Stimulated activated CD8-positive, alpha-beta memory T cell treated with anti-CD3 and anti-CD28 coated beads, Interleukin-4, amount 100 ng/mL, for 4 hours (primary cell): ENCODE measurements at places on chromosomes 2 and 18.

DNA sequence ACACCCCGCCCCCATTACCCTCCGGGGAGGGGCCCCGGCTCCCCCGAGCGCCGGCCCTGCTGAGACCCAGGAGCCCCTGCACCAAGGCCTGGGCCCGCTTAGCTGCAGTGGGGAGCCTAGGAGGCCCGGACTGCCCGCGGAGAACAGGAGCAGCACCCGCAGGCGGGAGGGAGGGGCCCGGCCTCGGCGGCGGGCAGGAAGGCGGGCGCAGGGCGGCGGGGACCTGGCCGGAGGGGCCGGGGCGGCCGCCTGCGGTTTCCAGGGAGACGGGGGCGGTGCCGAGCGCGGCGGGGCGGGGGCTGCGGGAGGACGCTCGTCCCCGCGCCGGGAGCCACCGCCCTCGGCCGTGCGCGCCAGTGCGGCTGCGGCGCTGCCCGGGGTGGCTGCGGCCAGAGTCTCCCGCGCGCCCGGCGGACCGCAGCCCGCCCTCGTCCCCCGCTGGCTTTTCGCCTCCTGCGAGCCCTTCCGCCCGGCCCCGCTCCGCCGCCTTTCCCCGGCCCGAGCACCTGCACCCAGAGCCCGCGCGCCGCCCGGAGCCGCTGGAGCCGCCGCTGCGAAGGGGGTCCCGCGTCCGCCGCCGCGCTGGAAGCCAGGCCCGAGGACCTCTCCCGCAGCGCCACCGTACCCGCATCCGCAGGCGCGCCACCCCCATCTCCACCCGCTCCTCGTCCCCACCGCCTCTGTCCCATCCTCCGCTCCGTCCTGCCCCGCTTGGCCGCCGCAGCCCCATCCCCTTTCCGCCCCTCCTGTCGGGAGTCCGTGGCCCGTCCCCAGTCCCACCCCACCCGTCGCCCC lies 17.2 kb downstream of the GPC1 start:
- no peak for DNase-seq

GRCh38 chr2:210620456-210620855 lies 64.1 kb downstream of the CPS1 start:
- DNase-seq: no peak

GRCh38 chr2:3396920-3397559 lies 17.5 kb downstream of the TRAPPC12 start:
- DNase-seq: no peak

GRCh38 chr2:18387441-18388206 lies 172.8 kb downstream of the RDH14 start:
- DNase-seq: peak; percentile 17

- DNase-seq: no peak
Measured at GRCh38 chr2:128727914-128728313, 409.2 kb upstream of the HS6ST1 start.

DNA sequence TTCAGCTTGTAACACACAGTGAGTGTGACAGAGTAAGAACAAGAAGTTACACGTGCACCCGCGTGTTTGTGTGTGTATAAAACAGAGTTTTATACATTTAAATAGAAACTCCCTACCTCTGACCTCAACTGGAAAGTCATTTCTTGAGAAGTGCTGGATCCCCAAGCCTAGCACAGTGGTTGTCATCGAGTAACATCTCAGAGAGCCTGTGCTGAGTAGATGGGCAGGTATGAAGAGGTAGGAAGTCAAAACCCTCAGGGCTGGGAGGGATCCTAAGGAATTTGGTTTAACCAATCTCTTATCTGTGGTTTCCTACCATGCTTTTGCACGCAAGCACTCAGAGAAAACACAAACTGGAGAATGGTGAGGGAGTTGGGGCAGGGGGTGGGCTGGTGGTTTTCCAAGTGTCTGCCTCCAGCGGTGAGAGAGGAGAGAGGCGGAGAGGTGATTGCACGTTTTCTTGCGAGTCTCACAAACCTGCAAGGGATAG lies 9.2 kb downstream of the ACOXL start:
- DNase-seq: no peak

- no peak for DNase-seq
Measured at GRCh38 chr2:196144513-196145126, 26.8 kb downstream of the STK17B start.
